Kidney tubule cell (primary cell): ENCODE measurements at places on chromosomes 12 and 14.

DNA sequence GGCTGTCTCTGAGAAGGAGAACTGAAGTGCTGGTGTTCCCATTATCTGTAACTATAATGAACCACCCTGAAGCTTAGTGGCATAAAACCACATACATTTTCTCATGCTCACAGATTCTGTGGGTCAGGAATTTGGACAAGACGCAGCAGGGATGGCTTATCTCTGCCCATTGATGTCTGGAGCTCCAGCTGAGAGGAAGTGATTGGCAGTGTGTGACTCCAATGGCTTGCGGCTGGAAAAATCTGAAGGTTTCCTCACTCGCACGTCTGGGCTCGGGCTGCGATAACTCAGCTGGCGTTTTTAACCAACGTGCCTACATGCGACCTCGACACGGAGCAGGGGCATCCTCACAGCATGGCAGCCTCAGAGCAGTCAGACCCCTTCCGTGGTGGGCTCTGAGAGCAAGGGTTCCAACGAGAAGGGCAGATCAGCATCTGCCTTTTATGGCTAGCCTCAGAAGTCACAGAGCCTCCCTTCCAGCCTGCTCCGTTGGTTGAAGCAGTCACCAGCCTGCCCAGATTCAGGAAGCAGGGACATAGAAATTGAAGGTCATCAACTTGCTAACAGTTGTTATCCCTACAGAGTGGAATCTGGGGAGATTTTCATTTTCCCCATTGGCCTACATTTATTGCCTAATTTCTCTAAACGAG is 143.3 kb upstream of the BCL2L14 start:
- no peak for DNase-seq

DNA sequence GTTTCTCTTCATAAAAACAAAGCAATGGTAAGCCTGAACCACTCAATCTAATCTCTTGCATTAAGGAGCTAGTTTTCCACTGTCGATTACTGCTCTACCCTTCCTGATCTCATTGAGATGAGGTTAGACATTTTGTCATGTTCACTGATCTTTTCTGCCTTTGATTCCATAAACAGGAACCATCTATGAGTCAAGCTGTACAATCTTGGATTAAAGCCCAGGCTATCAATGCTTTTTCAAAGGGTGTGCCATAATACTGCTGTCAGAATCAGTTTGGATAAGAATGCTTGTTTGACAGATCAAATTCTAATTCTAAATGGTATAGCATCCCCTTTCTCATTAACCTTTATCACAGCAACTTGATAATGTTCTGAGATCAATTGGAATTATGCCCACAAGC is 16.1 kb downstream of the GRIP1 start:
- DNase-seq, result peak; percentile 59

GRCh38 chr14:61481701-61482100 is 160.3 kb downstream of the PRKCH start:
- DNase-seq, result no peak

DNA sequence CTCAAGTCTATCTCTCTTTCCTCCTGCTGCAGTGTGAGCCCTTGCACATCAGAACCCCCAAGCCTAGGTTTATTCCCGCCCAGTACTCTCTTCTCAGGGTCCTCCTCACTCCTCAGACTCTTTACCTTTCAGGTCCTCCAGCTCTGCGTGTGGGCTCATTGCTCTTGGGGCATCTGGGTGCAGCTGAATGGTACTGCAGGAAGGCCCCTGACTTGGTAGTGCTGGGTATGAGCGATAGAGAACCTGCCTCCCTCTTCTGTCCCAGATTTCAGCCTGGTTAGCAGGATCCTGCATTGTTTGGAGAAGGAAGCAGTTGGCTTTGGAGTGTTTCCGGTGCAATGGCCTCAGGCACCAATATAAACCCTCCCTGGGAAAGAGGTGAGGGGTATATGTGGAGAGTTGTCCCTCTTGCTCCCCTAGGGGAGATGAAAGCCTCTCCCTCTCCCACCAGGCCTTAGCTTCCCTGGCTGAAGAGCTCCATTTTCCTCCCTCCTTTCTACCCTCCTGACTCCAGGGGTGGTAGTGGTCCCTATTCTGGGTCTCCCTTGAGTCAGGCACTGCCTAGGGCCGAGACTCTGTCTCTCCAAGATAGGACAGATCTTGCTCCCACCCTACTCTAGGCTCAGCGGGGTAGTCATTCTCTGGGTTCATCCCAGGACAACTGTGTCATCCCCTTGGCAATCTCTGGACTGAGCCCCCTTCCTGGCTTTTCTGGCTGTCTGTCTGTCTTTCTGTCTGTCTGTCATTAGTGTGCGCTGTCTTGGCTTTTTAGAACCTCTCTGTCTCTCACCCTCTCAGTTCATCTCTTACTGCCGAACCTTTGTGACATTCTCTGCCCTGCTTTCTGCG is 3.8 kb downstream of the LRP1 start:
- no peak for DNase-seq

DNA sequence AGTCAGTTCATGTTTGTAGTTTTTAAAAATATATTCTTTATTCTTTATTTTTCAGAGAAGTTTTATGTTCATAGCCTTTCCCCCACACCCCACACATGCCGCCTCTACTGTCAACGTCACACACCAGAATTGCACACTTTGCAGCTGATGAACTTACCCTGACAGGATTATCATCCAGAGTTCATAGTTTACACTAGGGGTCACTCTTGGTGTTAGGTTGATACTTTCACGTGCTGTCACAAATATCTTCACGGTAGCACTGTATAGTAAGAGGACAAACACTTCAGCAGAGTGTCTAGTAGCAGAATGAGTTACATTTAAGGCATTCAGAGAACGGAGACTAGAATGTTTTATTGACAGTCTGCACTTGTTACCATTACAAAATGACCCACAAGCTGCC is 5.1 kb downstream of the DPPA3 start:
- peak; percentile 8 for DNase-seq

DNA sequence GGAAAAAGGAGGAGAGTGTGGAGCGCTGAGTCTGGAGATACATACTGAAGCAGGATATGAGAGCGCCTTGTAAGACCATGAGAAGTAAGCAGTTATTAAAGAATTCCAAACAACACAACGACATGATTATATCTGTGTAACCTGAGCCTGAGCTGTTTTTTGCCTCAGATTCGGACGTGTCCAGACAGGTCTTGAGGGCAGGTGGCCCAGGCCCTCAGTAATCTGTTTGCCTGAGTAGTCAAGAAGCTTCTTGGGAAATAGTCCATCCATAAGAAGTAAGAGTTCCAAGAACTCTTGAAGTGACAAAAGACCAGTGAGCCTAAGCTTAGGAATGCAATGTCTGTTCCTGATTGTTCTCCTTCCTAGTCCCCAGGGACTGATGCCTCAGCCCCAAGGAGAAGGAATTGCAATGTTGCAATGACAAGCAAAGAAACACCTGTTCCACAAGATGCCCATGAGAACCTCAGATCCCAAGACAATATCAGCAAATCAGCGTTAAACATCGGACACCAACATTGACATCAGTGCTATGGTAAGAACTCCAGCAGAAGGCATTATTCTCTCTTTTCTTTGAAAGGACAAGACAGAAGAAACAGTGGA is 34.7 kb upstream of the ADAMTS20 start:
- no peak for DNase-seq

GRCh38 chr14:105062048-105062433 is 3.2 kb downstream of the GPR132 start:
- DNase-seq, result no peak

DNA sequence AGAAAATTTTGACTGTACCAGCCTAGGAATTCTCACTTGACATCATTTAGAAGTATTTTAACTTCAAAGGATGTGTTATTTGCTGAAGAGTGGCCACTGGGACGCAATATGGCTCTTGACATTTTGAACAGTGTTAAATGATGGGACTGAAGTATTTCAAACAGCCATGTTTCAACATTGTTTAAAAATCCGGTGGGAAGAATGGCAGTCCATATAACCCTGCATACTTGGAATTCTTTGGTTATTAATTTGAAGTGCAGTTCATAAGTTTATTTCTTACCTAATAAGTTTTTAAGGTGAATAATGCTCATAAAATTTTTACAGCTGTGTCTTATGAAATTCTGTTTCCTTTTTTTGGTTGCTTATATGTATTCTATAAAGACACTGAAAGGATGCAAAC is 8.3 kb downstream of the TMTC2 start:
- no peak for DNase-seq

DNA sequence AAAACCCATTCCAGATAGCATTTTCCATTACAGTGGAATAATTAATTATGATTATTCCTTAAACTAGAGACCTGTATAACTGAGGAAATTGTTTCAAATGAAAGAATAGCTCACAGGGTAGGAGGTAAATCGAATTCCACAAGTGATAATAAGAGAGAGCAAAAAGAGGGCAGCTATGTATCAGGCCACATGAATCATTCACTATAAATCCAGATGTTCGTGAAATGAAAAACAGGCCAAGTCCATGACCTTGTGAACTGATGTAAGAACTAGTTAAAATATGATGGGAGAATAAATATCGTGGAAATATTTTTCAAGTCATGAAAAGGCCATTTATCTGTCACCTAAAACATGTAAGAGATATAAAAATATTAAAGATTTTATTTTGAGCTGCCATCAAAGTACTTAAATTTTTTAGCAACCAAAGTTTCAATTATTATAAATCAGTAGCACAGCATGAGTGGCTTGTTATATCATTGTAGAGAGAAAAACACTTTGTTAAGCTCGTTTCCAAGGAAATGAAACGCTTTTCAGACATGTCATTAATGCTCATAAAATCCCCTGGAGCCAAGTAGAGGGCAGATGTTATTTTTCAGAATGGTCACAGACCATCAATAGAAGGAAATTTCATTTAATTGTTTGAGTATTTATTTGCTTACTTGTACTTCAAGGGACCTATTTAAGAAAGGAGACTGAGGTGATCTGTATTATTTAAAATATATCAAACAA is 120.6 kb upstream of the CDKN3 start:
- no peak for DNase-seq

DNA sequence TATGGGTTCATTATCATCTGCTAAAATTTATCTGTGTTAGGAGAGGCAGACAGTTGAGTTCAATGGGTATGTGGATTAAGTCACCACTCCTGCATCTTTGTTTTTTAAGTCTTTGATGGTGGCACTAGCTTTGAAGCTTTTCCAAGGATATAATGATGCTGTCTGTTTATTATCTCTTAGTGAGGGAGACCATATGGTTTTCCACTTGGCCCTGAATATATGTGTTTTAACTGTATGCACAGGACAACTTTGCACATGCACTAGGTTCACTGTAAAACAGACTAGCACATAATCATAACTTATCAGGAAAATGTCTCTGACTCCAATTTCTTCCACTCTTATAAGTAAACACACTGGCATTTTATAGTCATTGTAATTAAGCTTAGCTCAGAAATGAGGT is 8.9 kb downstream of the OR6C74 start:
- no peak for DNase-seq

GRCh38 chr12:1532375-1533165 is 61.8 kb downstream of the FBXL14 start:
- no peak for DNase-seq

DNA sequence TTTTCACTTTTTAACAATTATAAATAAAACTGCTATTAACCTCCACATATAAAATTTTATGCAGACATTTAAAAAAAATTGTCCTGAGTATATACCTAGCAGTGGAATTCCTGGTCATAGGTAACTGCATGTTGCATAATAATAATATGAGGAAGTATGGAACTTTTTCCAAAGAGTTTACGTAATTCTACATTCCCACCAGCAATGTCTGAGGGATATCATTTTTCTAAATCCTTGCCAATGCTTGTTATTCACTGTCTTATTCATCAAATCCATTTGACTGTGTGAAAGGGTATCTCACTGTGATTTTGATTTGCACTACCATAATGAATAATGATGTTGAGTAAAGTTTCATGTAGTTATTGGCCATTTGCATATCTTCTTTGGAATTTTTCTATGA is 393.8 kb downstream of the LRFN5 start:
- no peak for DNase-seq

- DNase-seq, result peak; percentile 95
Measured at GRCh38 chr12:6345319-6346091, 3.6 kb upstream of the TNFRSF1A start.
